ENCODE measurements at places on chromosomes 3 and 15. TPM values are rescaled to one million over a fixed set of nuclear protein-coding genes. Genes with fewer than 3 reads are reported as not detected.

- DNase-seq = no peak
These were observed 91.0 kb upstream of the CHMP2B start for GRCh38 chr3:87136066-87136596.

DNA sequence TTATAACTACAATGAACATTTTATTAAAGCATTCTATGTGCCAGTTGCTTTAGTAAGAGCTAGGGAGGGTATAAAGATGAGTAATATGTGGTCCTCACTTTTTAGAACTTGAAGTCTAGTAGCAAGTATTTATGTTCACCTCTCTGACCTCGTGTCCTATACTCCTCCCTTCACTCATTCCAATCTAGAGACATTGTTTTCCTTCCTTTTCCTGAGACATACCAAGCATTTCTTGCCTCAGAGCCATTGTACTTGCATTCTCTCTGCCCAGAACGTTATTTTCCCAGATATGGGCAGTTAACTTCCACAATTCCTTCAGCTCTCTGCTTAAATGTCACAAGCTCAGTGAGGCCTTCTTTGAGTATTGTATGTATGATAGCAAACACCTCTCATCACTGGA, 408.6 kb downstream of the PDCD6IP start:
- DNase-seq = no peak

GRCh38 chr3:142210608-142211007, 14.8 kb downstream of the GK5 start:
- no peak for DNase-seq

- DNase-seq = no peak
These were observed 208.3 kb upstream of the RBMS3 start for GRCh38 chr3:29072611-29073010.

DNA sequence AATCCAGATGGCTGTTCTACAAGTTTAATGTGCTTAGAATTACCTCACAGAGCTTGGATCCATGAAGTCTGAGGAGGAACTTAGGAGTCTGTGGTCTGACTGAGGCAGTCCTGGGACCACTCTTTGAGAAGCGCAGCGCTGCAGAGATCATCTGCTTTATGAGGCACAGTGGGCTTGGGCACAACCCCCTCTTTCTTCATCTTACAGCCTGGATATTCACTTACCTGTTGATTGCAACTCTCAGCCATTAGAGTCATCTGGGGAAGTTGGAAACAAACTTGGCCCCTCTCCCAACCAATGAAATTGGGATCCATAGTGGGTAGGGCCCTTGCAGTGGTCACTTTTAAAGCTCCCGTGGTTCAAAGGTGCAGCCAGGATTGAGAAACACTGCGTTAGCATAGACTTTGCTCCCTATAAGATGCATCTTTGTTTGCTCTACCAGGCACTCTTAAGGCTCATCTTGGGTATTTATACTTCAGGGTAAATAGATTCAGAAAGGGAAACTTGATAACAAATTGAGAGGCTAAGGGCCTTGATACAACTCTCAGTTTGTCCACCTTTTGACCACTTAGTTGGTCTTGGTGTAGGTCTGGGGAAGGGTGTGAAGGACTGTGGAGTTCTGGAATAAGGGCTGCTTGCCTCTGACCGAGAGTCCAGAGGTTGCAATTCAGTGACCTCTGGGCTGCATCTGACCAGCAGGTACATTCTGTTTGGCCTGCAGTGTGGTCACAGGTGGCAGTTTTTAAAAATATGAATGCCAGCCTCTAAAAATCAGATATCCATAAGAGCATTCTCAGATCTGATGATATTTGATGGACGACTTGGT, 22.8 kb downstream of the FEM1B start:
- no peak for DNase-seq

DNA sequence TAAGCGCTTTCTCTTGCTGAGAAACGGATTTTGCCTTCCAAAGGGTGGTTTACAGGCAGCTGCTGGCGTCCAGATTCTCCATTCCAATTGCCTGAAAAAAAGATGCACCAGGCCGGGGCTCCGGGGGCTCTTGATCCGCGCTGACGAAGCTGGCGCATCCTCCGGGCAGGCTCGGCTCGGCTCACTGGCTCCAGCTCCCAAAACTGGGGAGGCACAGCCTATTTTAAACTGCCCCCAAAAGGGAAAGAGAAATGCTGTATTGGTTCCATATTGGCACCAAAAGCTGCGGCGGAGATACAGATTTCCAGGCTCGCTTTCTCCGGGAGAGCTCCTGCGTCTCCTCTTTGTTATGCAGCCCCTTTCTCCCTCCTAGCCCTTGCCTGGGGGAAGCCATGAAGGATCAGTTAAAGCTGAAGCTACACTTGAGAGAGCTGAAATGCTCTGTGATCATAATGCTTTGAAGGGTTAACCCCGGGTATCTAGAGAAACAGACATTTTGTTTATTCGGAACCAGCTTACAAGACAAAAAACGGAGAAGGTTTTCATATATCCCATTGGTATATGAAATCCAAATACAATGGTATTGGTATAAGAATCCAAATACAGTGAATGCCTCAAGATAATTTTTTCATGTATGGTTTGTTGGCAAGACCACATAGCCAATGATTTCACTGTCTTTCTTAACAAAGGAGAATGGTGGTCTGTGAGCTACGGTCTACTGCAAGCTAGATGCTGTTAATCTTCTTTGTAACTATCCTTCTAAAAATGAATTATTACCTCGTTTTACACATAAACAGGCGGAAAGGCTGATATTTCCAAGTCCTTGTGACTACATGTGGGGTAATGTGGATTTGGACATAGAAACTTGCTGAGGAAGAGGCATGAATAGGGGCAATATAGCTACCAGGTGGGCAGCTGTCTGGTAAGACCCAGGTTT, 693 bp downstream of the CD200 start:
- DNase-seq = no peak

DNA sequence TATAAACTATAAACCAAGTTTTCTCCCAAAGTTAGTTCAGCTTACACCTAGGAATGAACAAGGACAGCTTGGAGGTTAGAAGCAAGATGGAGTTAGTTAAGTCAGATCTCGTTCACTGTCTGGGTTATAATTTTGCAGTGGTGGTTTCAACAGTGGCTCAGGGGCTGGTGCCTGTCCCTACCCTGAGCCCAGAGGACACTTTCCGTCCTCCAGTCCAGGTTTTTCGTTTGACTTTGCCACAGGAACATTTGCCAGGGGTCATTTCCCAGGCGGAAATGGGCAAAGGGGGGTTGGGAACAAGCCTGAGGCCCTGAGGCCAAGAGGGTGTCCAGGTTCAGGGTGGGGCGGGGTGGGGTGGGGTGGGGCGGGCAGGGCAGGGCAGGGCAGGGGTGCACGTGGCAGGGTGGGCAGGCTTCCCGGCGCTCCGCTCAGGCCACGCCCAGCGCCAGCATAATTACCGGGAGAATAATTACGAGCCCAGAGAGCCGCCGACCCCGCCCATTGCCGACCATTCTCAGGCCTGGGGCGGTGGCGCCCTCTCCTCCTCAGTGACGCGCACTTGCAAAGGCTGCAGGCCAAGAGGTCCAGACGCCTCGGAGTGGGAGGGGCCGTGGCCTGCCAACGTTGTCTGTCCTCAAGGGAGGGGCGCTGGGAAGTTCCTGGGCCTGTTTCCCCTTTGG, 70.4 kb downstream of the KLF13 start:
- DNase-seq = no peak

DNA sequence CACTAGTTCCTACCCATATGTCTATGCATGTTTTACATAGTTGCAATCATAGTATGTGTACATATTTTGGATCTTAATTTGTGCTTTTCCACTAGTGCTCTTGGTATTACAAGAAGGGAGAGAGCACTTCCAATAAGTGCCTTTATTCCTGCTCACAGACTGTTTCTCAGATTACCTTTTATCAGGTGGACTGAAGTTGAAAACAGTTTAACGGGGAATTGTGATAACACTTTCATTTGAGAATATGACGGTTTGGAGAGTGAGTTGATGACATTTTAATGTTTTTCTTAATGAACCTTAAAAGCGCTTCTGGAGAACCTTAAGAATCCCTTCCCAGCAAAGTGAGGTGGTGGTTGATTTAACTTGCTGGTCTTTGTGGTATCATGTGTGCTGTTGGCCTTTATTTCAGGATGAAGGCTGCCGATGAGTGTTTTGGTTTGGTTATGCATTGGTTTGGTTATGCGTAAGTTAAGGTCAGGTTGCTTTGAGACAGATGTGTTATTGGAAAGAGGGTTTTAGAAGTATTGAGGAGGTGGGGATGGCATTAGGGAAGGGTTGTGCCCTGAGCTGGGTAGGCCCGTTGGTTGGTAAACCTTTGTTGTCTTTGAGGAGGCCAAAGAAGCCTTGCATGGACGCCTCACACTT, 2.8 kb downstream of the EDEM1 start:
- DNase-seq = peak; percentile 63

- DNase-seq = no peak
These were observed 10.8 kb upstream of the RARRES1 start for GRCh38 chr3:158742871-158743663.

DNA sequence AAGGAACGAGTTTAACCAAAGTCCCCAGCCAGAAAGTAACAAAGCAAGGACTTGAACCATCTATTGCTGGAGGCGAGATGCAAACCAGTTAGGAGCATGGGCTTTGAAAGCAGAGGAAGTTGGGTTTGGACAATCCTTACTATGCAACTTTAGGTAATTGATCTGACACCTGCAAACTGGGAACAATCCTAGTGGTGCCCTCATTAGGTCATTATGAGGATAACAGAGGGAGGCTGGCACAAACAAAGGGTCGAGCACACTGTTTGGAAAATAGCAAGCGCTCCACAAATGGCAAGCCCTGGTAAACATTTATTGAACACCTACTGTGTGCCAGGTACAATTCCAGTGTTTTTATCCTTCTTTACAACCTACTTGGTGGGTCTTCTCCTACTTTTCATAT, 45.6 kb downstream of the WNT5A start:
- DNase-seq = no peak

DNA sequence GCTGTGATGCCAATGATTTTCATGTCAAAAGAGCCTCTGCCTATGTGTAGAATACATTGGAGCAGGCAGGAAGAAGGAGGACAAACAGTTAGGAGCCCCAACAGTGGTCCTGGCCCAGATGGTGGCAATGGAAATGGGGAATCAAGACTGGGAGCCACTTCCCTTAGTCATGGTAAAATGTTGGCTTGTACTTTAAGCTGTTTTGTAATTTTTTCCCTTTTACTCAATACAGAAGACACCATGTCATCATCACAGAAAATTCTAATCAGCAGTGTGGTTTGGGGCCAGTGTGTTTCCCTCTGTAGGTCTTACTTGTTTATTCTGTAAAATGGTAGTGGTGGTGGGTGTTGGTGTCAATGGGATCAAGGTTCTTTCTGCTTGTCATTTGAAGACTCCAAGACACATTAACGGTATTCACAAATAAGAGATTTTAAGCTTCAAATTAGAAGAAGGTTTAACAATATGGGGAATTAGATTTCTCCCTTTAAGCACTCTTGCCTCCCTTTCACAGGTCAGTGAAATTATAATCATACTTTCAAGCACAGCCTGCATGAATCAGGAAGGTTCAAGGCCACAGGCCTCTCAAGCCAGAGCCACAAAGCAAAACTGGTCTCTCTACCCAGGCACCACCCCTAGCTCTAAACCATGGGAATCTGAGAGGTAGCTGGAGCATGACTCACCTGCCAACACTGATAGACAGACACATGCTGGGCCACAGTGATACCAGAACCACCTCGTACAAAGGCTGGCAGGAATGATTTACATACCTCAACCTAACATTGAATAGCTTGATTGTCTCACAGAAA, 24.9 kb downstream of the SIAH2 start:
- peak; percentile 79 for DNase-seq

DNA sequence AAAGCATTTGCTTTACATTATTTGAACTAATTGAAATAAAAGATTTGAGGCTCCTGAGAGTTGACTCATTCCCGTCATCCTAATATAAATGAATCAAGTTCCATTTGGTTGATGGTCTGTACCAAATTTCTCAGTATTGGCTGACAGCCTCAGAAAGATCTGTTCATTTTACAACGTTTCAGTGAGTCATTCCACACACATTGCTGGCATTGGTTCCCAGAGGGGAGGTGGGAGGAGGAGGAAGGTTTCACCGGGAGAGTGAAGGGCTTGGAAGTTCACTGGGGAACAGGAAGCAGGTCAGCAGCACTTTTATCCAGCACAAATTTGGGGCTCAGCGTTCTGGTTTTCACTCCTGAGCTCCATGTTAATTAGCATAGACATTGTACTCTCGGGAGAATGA, 176.7 kb upstream of the CADPS start:
- no peak for DNase-seq

DNA sequence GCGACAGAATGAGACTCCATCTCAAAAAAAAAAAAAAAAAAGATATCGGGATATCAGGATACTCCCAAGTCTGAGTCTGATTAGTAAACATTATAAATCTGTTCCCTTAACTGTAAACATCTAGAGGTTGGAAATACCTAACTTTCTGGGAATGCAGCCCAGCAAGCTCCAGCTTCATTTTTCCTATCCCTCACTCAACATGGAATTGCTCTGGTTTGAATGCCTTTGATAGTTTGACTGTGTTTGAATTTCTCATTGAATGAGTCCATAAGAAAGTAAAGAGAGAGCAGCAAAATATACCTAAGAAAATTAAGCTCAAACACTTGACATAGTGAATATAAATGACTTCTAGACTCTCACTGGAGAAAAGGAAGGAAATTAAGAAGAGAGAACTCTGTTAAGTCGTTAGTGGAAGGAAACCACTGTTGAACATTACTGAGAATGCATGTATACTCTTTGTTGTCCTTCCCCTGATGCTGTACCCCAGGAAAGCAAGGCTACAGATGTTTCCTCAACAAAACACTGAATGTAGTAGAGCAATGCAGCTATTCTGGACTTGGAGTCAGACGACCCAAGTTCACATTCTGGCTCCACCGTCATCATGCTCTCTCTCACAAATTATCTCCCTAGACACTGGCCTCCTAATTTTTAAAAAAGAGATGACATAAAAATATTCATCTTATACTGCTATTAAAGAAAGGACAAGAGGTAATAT, 62.4 kb downstream of the CD200 start:
- no peak for DNase-seq

DNA sequence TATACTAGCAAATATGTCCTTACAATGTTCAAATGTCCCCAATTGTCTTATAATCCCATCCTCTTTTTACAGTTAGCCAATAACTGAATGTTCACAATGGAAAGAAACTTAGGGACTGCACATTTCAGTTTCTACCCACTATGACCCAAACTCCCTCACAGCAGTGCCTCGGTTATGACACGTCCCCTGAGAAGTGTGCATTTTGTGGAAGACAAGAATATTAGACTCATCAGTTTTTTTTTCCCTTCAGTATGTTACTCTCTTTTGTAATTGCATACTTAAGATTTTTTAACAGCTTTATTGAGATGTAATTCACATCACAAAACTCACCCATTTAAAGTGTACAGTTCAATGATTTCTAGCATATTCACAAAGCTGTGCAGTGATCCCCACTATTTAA, 64.8 kb downstream of the IGF2BP2 start:
- no peak for DNase-seq

- no peak for DNase-seq
These were observed 7.9 kb downstream of the RPL32 start for GRCh38 chr3:12833222-12834161.

GRCh38 chr3:24365168-24365567, 129.5 kb downstream of the THRB start:
- DNase-seq = no peak

The SEMA5B gene
- total RNA-seq = not detected

The P2RY1 gene
- total RNA-seq = 0.15 TPM

The ERC2 gene
- not detected for total RNA-seq

The ATOSA gene
- total RNA-seq = 18.2 TPM

The ERICH6 gene
- total RNA-seq = not detected

The NTRK3 gene
- total RNA-seq = 0.85 TPM

The NR2E3 gene
- total RNA-seq = not detected

The GTF2A2 gene
- 165 TPM for total RNA-seq

The MYRIP gene
- not detected for total RNA-seq

The SEMA3F gene
- total RNA-seq = 0.17 TPM

The ABHD14A gene
- total RNA-seq = 8.6 TPM

The ITIH1 gene
- total RNA-seq = not detected

The TJP1 gene
- not detected for total RNA-seq

The SLC22A13 gene
- total RNA-seq = not detected
